Esophagus squamous epithelium (tissue), 5 donors: ENCODE measurements at places on chromosomes 7 and 10.

- no peak for DNase-seq
Observed at GRCh38 chr10:5518143-5518542, 6.6 kb upstream of the CALML3 start.

DNA sequence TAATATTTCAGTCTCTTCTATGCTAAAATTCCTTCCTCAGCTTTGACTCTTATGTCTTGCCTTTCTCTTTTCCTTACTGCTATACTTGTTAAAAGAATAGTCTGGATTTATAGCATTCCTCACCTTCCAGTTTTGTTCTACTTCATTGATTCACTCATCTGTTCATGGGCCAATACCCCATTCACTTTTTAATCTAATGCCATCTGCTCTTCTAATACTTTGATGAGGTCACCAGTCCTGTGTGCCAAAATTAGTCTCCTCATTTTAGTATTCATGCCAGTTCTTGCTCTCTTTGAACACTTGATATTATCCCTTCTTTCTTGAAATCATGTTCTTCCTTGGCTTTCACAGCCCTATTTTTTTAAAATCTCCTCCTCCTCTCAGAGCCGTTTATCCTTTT lies 19.3 kb downstream of the STK17A start:
- DNase-seq: no peak

- no peak for DNase-seq
Observed at GRCh38 chr10:77539147-77539935, 98.3 kb downstream of the KCNMA1 start.

DNA sequence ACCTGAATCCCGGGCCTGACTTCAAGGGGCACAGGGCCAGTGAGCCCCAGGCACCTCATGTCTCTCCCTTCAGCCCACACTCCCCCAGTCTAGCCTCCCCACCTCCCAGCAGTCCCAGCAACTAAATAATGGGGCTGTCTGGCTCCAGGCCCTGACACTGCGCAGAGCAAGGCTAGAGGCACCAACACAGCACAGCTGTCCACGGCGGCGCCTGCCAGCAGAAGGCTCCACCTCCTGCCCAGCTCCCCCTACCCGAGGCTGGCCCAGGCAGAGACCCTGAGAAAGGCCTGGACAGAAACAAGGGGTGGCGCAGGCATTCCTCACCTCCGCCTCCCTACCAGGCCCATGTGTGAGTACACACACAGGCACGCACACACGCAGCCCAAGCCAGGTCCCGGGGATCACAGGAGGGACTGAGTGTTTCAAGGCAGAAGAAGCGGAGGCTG lies 6.1 kb downstream of the KCNH2 start:
- DNase-seq: no peak

DNA sequence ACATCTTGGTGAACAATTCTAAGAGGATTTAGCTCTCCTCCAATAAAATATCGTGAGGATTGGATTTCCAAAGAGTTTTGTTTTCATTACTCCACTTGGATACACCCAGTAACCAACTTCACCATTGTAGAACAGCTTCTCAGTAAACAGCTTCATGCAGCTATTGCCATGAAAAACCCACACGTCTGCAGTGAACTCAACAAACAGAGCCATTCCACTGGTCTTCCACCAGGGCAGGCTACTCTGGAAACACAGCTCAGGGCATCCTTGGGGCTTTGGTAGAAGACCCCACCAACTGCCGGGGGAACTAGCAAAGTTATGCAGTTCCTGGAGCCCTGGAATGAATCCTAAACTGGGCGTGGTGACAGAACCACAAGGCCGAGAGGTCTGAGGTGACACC lies 77.4 kb downstream of the CALN1 start:
- DNase-seq: no peak

GRCh38 chr10:133357285-133358161 lies at the start of gene FUOM:
TSS of gene FUOM (minus strand) at chr10:133358019. CDS start at chr10:133358007, 12 bp downstream.
- DNase-seq: no peak

DNA sequence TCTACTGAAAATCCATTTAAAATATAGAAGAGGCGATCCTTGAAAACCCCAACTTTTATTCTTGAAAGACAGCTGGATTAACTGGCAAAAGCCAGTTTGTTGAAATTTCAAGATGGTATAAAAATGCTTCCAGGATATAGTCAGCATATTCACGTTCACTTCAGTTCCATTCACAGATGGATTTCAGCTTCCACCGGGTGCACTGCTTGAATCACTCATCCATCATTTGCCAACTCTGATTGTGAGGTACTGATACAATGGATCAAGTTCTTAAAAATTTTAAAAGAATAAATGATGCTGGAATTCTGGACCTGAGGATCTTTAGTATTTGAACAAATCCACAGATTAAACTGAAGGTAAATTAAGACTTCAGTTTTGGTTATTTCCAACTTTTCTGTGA lies 2.4 kb downstream of the PURB start:
- DNase-seq: no peak

DNA sequence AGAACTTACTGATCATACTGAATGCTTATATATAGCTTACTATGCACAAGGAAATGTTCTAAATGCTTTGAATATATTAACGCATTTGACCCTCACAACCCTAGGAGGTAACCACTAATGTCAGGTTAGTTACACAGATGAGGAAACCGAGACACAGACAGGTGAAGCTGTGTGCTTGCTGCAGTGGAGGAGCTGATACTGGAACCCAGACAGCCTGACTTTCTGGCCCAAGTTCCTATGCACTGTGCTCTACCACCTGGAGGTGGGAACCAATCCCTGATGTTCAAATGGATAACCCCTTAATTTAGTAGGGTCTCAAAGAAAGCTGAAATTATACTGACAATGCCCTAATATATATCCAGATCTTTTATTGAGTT lies 119.6 kb downstream of the SORBS1 start:
- no peak for DNase-seq

- no peak for DNase-seq
Observed at GRCh38 chr7:132666774-132667172, 90.5 kb upstream of the PLXNA4 start.

DNA sequence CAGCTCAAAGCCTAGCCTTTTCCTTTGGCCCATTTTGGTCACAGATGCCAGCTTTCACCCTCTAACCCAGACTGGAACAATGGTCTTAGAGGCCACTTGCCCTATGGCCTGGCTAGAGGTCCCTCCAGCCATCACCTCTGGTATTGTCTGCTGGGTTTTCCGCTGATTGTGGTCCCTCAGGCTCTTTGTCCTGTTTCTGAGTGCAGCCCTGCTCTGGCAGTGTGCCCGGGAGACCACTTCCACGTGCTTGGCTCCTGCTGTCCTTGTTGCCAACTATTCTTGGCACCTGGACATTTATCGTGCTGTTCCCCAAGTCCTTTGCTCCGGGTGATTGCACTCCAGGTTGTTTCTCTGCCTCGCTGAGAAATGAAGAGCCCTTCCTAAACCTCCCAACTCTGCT lies 53.3 kb upstream of the FAM180A start:
- DNase-seq: no peak

DNA sequence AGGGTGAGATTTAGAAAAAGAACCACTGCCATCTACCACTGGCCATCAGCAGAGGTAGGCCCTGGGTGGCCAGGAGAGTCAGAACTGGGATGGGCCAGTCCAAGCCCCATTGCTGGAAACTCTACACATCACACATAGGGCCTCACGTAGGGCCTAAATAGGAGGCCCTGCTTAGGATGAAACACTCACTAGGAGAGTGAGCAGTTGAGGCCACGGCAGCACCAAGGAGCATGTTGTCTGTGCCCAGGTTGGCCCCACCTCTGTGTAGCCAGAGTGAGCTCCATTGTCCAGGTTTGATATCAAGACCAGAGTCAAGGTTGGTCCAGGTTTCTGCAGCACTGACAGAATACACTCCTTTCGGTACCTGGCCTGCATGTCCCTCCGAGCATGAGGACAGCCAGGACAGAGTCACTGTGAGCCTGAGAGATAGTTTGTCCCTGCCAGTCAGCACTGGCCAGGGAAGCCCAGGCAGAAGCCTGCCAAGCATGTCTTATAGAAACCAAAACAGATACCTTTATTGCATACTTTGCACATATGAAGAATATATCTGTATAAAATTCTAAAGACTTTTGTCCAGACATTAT lies 77.9 kb upstream of the CAMK2B start:
- DNase-seq: no peak

DNA sequence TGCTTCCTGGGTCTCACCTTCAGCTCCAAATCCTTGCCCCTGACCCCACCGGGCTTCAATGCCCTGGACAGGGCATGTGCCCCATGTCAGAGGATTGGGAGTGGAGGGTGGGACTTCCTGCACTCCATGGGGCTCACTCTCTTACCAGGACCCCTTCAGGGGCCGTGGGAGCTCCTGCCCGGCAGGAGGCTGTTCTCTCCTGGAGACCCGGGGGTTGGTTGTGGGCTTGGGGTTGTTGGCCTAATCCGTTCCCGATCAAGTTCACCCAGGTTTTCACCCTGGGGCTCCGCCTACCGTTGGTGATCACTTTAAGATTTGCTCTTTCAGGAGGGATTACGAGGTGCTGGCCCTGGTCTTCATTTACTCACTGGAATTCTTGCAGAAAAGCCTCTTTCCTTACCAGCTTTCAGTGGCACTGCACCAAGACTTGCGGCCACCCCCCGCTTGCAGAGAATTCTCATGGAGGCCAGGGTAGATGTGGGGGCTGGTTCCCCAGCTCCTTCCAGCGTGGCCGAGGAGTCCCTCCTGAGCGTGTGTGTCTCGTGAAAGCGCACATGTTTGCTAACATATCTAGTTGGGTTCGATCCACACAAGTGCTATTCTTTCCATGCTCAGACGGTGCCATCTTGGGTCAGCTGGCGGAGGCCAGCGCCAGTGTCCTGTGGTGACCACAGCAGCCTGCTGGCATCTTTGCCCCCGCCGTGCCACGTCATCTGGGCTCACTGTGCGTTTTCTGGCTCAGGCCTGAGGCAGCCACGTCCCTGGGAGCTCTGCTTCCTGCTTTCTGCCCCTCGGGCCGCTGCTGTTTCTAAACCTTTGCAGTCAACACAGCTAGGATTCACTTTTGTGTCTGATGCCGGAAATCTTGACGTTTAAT lies 15.6 kb downstream of the PWWP2B start:
- DNase-seq: no peak

DNA sequence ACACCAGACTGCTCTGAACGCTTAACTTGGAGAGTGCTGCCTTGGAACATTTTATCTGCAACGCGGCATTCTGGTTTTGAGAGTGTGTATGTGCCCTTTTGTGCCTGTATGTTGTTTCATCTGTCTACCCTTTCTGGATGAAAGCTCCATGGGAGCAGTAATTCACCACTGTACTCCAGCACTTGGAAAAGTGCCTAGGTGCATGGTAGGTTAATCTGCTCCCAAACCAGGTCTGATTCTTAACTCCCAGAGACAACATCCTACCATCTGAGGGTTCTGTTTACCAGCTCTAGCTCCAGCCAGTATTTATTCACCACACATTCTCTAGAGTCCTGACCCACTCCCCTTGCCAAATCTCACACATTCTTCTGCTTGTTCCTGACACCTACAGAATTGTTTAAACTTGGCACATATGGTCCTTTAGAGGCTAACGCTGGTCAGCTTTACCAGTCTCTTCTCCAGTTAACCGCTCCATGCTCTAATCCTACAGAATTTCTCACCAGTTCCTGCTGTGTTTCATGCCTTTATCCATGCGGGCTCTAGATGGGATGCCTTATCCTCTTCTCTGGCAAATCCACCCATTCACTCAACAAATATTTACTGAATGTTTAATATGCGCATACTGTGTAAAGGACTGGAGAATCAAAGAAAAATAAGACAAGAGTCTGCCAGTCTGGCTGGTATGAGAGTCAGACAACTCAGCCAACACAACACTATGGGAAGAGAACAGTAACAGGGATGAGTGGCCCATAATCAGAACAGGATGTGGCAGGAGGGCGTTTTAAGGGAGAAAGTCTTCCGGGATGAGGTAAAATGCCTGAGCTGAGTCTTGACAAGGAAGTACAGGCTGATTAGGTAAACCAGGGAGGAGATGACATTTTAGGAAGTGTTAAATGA lies 46.3 kb downstream of the MTPN start:
- no peak for DNase-seq

GRCh38 chr10:112951359-112952281 lies 1.6 kb downstream of the TCF7L2 start:
- DNase-seq: no peak

- DNase-seq: no peak
Observed at GRCh38 chr7:92205987-92206386, 27.0 kb upstream of the LRRD1 start.

GRCh38 chr7:16270844-16271243 lies 150.5 kb downstream of the CRPPA start:
- no peak for DNase-seq

GRCh38 chr10:79159785-79160184 lies 91.0 kb downstream of the ZMIZ1 start:
- DNase-seq: no peak

- no peak for DNase-seq
Observed at GRCh38 chr10:44895280-44895679, 15.9 kb upstream of the TMEM72 start.

GRCh38 chr10:117262291-117262902 lies 21.5 kb downstream of the SLC18A2 start:
- no peak for DNase-seq

DNA sequence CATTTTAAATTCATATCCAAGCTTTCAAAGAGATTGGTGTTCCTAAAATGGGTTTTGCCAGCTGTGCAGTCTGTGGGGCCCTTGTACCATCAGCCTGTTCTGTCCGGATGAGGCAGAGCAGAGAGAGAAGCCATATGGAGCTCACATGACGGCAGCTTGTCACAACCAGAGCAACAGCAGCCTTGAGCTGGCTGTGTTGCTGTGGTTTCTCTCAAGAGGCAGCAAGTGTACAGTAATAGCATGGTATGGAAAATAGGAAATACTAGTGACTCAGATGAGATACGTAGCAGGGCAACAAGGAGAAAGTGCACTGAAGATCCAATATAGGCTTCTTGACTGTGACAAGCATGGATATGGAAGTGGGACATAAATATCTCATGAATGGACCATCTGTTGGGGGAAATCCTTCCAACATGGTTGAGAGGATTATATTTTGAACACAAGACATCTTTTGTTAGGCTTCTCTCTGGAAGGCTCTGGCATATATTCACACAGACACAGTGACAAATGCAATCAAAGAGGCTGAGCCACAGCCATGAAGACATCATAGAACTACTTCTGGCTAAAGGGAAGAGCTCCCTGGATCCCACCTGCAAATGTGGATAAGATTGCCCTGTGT lies 251.0 kb upstream of the TAC1 start:
- no peak for DNase-seq
